ENCODE measurements at places on chromosomes 5 and 9. TPM values are rescaled to one million over a fixed set of nuclear protein-coding genes. Genes with fewer than 3 reads are reported as not detected.

FOXD4L5 gene
- under 0.01 TPM for total RNA-seq

LCP2 gene
- 0.26 TPM for total RNA-seq

PCDHB3 gene
- total RNA-seq, result 1.1 TPM

KIF20A gene
- total RNA-seq, result 22.4 TPM

VCAN gene
- 0.25 TPM for total RNA-seq

GFPT2 gene
- total RNA-seq, result 0.13 TPM

GLDC gene
- total RNA-seq, result 3.4 TPM

TRPM3 gene
- total RNA-seq, result 0.13 TPM

AHRR gene
- total RNA-seq, result 4.5 TPM

LCN9 gene
- total RNA-seq, result not detected

TRIM36 gene
- total RNA-seq, result 0.26 TPM

SLC46A2 gene
- total RNA-seq, result not detected

TEK gene
- total RNA-seq, result 147 TPM

PCDHB2 gene
- 0.39 TPM for total RNA-seq

PRELID2 gene
- 23.2 TPM for total RNA-seq

MEGF10 gene
- total RNA-seq, result 3.4 TPM

EFNA5 gene
- 101 TPM for total RNA-seq

FABP6 gene
- not detected for total RNA-seq

ZNF474 gene
- total RNA-seq, result under 0.01 TPM

F12 gene
- total RNA-seq, result 0.89 TPM

PAEP gene
- not detected for total RNA-seq

NSD1 gene
- 22.9 TPM for total RNA-seq

C9 gene
- total RNA-seq, result under 0.01 TPM

KCNV2 gene
- total RNA-seq, result not detected

CDHR2 gene
- total RNA-seq, result 0.25 TPM

TMEFF1 gene
- 12.9 TPM for total RNA-seq

PNPLA7 gene
- total RNA-seq, result 1.1 TPM

WWC1 gene
- total RNA-seq, result 0.63 TPM

RELL2 gene
- 6.2 TPM for total RNA-seq

DRD1 gene
- not detected for total RNA-seq

C5orf58 gene
- total RNA-seq, result not detected

MOB3B gene
- 1.9 TPM for total RNA-seq

AK1 gene
- total RNA-seq, result 23.0 TPM

TXNDC8 gene
- not detected for total RNA-seq

FBXL7 gene
- 28.2 TPM for total RNA-seq

SCGB3A2 gene
- not detected for total RNA-seq

CD180 gene
- not detected for total RNA-seq

CAMK4 gene
- 0.13 TPM for total RNA-seq

NEUROG1 gene
- total RNA-seq, result not detected

CARD9 gene
- total RNA-seq, result 0.13 TPM

ATP6V0E1 gene
- total RNA-seq, result 326 TPM

PCDHGA12 gene
- 3.5 TPM for total RNA-seq

OBP2B gene
- total RNA-seq, result not detected

CYSRT1 gene
- 0.13 TPM for total RNA-seq

SECISBP2 gene
- 16.4 TPM for total RNA-seq

ENHO gene
- under 0.01 TPM for total RNA-seq

FOXD4L6 gene
- under 0.01 TPM for total RNA-seq

UGT3A1 gene
- not detected for total RNA-seq

ACTBL2 gene
- not detected for total RNA-seq

Measured in dermis microvascular lymphatic vessel endothelial cell (primary cell).